ENCODE measurements at places on chromosomes 16 and 17. TPM values are rescaled to one million over a fixed set of nuclear protein-coding genes. Genes with fewer than 3 reads are reported as not detected.
A peak's percentile ranks its signal among the peaks of the same experiment; 100 is the strongest.

GPR142 gene
- 0.04 TPM for total RNA-seq

NLE1 gene
- total RNA-seq, result 16.1 TPM

ACSM5 gene
- total RNA-seq, result 0.18 TPM

AP2B1 gene
- 45.4 TPM for total RNA-seq

SAMD14 gene
- total RNA-seq, result 1.5 TPM

TRPV2 gene
- total RNA-seq, result 4.3 TPM

GPRC5C gene
- 56.0 TPM for total RNA-seq

TEX19 gene
- 0.09 TPM for total RNA-seq

DNA sequence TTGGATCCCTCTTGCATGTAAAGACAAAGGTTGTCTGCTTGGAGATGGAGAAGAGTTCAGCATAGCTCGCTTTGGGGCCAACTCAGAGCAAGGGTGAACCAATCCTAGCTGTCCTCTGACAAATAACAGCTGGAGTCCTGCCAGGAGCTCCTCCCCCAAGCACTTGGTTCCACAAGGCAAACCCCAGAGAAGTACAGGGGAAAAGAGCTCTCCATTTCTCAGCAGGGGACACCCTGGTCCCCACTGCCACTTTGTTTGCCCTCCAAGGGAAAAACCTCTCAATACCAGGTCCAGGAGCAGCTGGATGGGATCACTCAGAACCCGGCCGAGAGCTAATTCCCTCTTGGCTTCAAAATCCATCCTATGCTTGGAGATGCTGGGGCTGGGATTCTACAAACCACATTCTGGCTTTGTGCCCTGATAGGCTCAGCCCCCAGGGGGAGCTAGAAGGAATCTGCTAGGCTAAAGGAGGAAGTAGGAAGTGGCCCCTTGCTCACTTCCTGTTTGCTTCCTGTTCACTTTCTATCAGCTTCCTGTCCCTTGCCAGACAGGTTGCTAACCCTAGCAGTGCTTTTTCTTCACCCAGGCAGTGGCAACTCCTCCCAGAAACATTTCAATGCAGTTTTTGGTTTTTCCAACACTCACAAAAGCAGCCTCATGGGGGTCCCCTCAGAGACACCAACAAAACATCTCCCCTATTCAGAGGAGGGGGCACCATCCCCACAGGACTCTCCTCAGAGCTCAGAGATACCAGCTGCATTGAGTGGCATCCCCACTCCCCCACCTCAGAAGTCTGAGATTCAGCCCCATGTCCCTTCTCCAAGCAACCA, 30.7 kb downstream of the CDRT4 start:
- peak; percentile 74 for DNase-seq

GRCh38 chr17:17381446-17382064, 78.4 kb downstream of the NT5M start:
- DNase-seq, result peak; percentile 49

GRCh38 chr16:23855010-23855409, 19.2 kb downstream of the PRKCB start:
- no peak for DNase-seq

- DNase-seq, result no peak
Observed at GRCh38 chr17:82507631-82508175, 11.8 kb upstream of the FOXK2 start.

DNA sequence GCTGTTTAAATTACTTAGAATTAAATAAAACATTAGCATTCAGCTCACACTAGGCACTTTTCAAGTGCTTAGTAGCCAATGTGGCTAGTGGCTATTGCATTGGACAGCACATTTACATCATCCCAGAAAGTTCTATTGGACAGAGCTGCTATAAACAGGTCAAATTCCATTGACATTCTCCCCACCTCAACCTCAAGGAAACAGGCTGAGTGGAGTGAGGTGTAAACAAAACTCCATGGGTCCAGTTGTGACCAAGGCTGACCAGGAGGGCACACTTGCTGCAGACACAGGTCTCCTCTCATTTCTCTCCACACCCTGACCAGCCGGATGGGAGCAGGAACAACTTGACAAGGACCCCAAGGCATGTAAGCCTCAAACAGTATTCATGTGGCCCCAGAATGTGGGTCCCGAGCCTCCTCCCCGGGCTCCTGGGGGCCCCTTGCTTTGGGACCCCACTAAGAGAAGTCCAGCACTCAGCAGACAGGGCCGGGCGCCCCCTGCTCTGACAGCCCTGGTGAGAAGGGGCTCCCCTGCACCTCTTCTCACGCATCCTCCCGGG, 488 bp downstream of the C17orf113 start:
- DNase-seq, result no peak

DNA sequence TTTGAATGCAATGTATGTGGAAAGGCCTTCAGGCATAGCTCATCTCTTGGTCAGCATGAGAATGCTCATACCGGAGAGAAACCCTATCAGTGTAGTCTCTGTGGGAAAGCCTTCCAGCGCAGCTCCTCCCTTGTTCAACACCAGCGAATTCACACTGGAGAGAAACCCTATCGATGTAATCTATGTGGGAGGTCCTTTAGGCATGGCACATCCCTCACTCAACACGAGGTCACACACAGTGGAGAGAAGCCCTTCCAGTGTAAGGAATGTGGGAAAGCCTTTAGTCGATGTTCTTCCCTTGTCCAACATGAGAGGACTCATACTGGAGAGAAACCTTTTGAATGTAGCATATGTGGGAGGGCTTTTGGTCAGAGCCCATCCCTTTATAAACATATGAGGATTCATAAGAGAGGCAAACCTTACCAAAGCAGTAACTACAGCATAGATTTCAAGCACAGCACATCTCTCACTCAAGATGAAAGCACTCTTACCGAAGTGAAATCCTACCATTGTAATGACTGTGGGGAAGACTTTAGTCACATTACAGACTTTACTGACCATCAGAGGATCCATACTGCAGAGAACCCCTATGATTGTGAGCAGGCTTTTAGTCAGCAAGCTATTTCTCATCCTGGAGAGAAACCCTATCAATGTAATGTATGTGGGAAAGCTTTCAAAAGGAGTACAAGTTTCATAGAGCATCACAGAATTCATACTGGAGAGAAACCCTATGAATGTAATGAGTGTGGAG, 24.7 kb downstream of the ZFP90 start:
- no peak for DNase-seq

GRCh38 chr16:3484318-3485096, 10.8 kb downstream of the C16orf90 start:
- no peak for DNase-seq

- DNase-seq, result peak; percentile 3
Observed at GRCh38 chr16:5756969-5757368, 659.4 kb upstream of the EEF2KMT start.

DNA sequence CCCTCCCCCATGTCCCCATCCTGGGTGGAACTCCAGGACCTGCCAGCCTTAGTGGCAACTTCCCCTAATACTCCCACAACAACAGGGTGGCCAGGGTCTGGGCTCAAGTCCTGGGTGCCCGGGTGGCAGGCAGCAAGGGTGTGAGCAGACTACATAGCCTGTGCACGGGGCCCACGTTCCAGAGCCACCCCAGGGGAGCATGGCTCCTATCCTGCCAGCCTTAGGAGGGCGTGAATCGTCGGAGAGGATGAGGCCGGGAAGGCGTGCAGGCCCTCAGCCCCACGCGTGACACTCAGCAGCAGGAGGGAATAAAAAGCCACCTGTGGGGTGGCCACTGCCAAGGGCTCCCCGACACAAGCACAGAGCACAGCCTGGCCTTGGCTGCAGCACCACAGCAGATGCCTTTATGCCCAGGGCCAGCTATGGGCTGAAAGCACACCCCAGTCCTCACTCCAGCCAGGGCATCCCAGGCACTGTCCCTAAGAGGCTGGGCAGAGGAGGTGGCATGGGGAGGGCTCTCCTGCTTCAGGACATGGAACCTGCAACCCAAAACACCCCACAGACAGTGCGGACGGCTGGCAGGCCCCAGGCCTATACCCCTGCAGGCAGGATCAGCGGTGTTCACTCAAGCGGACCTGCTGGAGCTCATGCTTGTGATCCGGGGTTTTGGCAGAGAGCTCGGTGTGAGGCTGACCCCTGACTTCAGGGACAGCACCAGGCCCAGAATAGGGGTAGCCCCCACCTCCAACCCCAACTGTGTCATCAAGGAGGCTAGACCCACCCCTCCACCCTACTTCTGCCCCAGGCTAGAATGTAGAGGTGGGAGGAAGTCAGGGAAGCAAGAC, 2.7 kb downstream of the BCAR1 start:
- DNase-seq, result no peak
